A172 (cell line): ENCODE measurements at places on chromosomes 5 and 9. TPM values are rescaled to one million over a fixed set of nuclear protein-coding genes. Genes with fewer than 3 reads are reported as not detected.

GRCh38 chr5:147092044-147092443 is 142.8 kb upstream of the STK32A start:
- DNase-seq: no peak

ROR2 gene
- total RNA-seq: 0.36 TPM in 1 of 2 replicates, not detected in the other

ADRB2 gene
- total RNA-seq: 0.17 and 0.45 TPM in 2 replicates

SLC45A2 gene
- total RNA-seq: not detected in 2 replicates

LARP1 gene
- total RNA-seq: 76.1 and 78.4 TPM in 2 replicates

DNA sequence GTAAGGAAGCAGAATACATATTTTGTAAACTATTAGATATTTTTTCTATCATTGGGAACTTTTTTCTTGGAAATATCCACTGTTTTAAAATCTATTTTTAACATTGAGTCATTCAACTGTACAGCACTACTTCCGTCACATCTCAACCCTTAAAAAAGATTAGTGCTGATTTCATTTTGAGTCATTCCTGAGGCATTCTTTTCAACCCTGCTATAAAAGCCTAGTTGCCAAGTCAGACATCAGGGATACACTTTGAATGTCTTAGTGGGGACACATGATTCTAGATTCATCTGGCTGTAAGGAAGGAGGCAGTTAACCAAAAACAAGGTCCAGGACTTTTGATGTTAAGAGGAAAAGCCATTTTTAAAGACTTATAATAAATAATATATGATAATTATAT is 160.9 kb downstream of the GIN1 start:
- peak; percentile 96 for DNase-seq

DNA sequence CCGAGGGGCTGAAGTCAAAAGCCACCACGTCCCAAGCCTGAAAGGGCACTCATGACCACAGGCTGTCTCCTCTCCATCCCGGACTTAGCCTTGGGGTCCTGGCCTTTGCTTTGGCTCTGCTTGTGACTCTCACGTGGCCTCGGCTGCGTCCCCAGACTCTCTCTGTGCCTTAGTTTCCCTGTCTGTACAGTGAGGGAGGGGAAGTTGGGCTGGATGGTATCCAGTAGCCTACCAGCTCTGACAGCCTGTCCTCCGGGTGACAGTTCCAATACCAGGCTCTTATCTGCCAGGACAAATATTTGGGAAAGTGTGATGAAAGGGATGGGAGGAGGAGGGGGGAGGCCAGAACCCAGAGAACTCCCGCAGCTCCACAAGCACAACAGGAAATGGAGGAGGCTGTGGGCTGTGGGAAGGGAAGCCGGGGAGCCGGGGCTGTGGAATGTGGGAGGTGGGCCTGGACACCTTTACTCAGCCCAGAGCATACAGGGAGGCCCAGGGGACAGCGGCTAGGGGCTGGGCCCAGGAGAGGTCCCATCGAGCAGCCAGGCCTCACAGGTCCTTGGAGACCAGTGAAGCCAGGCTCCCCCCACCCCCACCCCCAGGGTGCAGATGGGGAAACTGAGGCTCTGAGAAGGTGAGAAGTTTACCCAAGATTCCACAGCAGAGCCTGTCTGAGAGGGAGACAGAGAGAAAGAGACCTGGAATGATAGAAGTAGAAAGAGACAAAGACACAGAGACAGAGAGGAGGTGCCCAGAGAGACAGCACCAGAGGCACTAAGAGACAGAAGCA is 18.3 kb downstream of the PDGFRB start:
- peak; percentile 71 for DNase-seq

- no peak for DNase-seq
Measured at GRCh38 chr5:168286386-168286785, 5.1 kb upstream of the WWC1 start.

GRCh38 chr9:98333703-98334582 is 78.5 kb upstream of the TBC1D2 start:
- peak; percentile 97 for DNase-seq

DNA sequence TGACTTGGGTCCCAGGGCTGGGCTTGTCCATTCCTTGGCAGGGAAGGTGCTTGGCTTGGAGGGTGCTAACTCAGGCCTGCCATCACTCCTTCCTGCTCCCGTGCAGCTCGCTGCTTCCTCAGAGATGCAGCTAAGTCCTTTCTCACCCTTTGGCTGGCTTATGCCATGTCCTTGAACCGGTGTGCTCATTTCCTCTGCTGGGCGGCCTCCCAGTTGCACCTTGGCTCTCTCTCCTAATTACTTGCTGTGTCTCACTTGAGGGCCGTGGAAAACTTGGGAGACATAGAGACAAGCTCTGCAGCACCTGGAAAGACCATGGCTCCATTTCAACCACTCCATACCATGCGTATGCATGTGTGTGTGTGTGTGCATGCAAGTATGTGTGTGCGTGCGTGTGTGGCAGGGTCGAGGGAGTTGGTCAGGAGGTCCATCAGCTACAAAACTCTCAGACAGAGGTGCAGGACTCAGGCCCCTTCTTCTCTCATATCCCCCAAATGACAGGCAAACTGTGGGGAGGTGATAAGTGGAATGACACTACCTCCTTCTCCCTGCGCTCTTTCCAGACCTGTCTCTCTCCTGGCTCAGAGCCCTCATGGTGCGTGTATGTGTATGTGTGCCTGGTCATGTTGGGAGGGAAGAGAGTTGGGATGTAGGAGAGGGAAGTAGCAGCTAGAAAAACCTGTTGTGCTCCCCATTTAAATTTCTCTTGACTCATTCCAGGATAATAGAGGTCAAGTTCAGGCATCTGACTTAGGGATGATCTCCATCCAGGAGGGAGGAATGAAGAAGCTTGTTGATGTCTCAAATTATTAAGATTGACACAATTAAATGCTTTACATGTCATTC is 17.6 kb upstream of the MTMR12 start:
- no peak for DNase-seq

DNA sequence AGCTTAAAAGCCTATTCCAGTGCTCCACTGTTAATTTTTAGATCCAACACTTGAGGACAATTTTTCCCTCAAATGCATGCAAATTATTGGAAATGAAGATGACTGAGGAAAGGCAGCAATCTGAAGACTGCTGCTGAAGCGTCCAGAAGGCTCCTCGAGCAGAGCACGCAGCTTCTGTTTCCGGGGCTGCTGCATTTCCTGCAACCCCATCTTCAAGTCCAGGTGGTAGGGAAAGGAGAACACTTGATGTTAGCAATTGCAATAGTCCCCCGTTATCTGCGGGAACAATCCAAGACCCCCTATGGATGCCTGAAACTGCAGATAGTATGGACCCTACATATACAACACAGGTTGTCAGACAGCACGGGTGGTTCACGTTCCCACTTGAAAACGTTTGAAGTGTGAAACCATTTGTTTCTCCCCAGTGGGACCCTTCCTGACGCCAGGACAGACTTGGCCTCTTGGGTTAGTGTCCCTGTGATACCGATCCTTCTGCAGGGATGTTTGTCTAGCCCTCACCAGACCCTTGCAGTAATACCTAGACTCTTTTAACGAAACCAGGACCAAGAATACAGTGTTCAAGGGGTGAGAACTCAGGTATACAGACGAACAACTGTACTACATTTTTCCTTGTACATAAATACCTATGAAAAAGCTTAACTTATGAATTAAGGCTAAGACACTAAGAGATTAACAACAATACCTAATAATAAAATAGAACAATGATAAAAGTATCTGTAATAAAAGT is 152.3 kb downstream of the HSD17B3 start:
- no peak for DNase-seq

SYK gene
- total RNA-seq: not detected in 2 replicates

C6 gene
- total RNA-seq: not detected in 2 replicates
